ENCODE measurements at places on chromosomes 5 and 9. TPM values are rescaled to one million over a fixed set of nuclear protein-coding genes. Genes with fewer than 3 reads are reported as not detected.

The OR13C9 gene
- not detected for total RNA-seq

DNA sequence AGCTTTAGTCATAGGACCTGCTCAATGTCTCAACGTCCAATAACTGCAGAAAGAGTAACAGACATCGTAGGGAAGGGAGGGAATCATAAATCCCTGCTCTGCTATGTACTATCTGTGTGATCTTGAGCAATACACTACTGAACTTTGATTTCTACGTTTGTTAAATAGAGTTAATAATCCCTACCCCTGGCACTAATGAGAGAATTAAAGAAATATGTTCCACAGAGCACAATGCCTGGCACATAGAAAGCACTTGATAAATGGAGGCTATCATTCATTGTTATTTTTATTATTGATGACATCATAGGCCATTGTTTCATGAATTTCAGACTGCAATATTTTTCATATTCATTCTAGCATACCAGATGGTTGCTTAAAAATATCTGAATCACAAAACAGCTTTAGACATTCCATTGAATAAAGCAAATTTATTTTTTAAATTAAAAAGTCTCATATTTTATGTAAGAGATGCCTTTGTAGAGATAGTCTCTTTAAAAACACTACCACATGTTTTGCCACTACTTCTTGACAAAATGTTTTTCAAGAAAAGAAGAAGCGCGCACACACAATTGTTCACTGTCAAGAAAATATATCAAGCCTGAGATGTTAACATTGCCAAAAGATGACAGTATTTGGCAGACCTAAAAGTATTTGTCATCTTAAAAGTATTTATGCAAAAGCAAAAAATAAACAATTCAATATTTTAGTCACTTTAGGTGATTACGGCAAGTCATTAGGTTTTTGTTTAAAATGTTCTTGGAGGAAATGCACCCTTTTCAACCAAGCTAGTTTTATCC, 108.5 kb downstream of the EBF1 start:
- no peak for DNase-seq

The DNM1 gene
- total RNA-seq: 7.0 TPM

The FABP6 gene
- 3.4 TPM for total RNA-seq

The ECM2 gene
- total RNA-seq: 5.6 TPM

The NLN gene
- total RNA-seq: 15.1 TPM
